ENCODE measurements at places on chromosomes 3 and 15.

DNA sequence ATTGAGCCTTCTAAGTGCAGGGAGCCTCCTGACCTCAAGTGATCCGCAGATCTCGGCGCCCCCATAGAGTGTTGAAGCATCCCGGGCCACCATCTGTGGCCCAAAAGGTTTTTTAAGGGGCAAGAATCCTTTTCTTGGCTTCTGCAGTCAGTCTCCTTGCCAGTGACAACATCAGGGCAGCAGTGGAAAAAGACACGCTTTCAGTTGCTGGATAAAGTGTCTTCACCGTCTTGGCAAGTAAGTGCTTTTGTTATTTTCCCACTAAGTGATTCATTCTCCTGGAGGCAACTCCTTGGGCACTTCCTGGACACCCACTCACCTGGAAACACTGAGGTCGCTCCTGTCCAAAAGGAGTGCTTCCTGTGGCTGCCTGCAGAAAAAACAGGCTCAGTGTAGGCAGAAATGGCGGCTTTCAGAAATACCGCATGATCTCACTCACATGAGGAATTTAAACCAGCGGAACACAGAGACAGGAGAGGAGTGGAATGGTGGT, 71.7 kb upstream of the ABHD2 start:
- no peak for DNase-seq

- DNase-seq: no peak
These were observed 755 bp downstream of the PARP15 start for GRCh38 chr3:122578069-122578740.

DNA sequence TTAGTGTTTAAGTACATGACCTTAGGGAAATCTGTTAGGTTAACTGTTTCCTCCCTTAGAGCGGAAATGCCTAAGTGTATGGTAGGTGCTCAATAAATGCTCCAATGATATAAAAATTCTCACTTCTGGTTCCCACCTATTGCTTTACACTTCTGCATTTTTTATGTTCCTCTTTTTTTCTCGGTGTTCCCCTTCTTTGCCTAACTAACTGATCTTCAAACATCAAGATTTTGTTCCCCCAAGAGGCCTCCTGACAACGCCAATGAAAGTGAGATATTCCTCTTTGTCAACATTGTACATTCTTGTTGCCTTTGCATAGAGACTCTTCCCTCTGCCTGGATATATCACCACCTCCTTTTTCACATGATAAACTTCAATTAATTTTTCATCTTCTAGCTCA, 17.4 kb downstream of the SLC35A5 start:
- no peak for DNase-seq

GRCh38 chr15:50736823-50737222, 28.7 kb downstream of the SPPL2A start:
- no peak for DNase-seq

GRCh38 chr3:120649830-120650233, 32.2 kb downstream of the HGD start:
- DNase-seq: no peak

- no peak for DNase-seq
These were observed 407.2 kb upstream of the TPRG1 start for GRCh38 chr3:188764609-188765008.

GRCh38 chr15:40285151-40285550, 2.3 kb upstream of the ANKRD63 start:
- DNase-seq: no peak

GRCh38 chr3:25166016-25166415, 262.0 kb upstream of the RARB start:
- DNase-seq: no peak

GRCh38 chr3:58177747-58178527, 32.8 kb downstream of the DNASE1L3 start:
- DNase-seq: peak; percentile 95

- peak; percentile 74 for DNase-seq
These were observed 10.3 kb upstream of the KIF7 start for GRCh38 chr15:89665449-89666181.

DNA sequence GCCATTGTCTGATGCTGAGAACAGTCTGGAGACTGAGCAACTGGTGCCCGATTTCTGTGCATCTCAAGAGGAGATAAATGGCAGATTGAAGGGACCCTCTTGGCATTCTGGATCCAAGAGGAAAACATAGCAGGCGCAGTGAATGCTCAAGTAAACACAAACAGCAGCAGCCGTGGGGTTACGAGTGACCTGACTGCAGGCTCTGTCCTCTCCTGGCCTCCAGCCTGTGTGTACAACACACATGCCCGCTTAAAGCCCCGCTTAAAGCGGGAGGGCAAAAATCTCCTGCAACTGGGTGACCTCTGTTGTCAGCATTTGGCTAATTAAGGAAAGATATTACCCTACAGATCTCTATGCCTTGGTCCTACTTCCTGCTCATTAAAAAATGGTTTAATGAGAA, 120.5 kb downstream of the GREM1 start:
- no peak for DNase-seq

GRCh38 chr3:127787071-127787490, 35.2 kb downstream of the MGLL start:
- peak; percentile 86 for DNase-seq

DNA sequence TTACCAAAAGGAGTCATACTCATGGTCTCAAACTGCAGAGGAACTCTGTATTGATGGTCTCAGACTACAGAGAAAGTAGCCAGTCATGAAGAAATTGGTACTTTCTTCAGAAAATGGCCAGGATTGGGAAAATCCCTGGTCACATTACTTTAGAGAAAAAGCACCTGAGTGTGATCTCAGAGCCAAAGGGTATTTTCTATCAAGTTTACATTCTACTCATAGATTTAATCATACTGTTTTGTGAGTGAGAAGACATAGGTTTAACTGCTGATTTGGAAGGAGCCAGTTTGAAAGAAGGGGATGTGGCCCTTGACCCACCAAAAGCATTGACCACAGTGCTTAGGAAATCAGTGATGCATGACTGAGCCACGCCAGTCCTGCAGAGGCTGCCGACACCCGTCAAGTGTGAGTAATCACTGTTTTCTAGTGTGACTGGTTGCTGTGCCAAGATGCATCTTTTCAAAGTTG, 203.6 kb downstream of the AKAP13 start:
- DNase-seq: peak; percentile 76

DNA sequence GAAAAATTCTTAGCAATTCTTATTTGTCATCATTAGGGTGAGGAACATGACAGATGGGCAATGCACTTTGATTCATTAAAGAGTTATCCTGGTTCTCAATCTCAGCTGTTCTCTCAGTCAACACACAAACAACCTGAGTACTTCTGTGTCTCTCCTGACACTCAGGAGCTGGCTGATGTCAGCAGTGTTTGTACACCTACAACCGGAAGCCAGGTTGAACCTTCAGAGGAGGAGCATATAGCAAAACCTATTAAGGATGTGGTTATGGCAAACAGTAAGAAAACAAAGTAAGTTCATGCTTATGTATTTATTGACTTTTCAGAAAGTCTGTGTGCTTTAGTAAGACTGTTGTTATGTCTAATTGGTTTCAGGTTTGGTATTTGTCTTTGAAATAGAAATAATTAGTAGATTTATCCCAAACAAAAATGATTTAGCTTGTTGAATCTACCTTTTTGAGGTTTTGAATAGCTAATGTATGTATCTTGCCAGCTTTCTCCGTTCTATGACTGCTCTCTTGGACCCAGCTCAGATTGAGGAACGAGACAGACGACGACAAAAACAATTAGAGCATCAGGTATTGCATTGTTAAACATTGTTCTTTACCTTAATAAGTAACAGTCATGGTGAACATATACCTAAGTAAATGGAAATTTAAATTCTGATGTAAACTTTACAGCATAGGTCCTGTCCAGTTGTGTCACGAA, 36.6 kb downstream of the CCDC66 start:
- no peak for DNase-seq

GRCh38 chr15:73851689-73852088, 21.7 kb upstream of the TBC1D21 start:
- DNase-seq: no peak

DNA sequence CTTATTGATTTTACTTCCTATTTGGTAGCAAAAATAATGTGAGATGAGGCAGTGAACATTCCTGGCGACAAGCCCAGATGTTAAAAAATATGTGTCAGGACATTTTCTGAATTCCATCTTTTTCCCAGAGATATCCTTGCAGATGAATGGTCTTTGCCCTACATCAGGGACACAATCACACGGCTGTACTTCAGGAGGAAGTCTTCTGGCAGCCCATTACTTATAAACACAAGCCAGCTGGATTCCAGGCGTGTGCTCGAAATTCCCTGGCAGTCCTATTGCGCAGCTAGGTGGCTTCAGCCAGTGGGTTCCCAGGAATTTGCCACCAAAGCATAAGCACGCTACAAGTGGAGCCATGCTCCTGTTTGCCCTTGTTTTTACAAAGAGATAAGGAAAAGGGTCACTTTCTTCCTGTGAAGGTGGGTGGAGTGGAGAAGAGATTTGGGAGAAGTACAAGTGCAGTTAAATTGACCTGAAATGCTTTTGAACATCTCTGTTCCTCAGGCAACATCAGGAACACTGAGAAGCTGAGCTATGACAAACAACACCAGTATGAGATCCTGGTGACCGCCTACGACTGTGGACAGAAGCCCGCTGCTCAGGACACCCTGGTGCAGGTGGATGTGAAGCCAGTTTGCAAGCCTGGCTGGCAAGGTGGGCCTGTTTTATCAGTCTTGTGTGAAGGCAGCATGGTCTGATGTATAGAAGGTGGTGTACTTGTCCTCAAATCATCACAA, 257.1 kb upstream of the TRIM42 start:
- DNase-seq: no peak

DNA sequence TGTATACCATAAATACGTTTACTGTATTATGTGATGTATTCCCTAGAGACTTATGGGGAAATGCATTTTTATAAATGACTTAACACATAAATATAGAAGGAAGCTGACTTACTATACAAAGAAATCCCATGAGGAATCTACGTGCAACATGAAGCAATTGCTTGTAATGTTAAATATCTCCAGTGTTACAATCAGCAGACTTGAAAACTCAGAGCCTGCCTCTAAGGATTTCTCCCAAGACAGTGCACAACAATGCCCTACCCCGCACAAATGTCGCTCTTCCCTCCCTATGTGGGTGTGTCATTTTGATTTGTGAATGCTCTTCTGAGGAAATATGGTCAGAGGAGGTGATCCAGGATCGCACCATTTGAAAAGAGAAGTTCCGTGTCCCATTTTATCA, 629.0 kb downstream of the NR2F2 start:
- DNase-seq: no peak

DNA sequence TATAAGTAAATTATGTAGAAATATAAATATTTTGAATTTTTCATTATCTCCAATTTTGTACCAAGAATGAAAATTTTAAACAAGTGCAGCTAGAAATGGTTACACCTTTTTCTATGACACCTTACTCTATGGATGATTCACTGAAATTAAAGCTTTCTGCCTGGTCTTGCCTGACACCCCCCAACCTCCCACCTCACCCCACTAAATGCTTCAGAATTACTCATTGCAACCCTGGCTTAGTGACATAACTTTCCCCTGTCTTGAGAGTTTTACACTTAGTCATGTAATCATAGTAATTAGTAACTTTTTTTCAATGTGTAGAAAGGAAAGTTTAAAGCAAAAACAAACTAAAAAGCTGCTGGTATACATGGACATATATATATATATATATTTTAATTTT, 42.0 kb upstream of the MEIS2 start:
- DNase-seq: no peak

GRCh38 chr15:68341760-68342725, 64.5 kb downstream of the FEM1B start:
- peak; percentile 33 for DNase-seq

GRCh38 chr15:90982135-90982534, 12.2 kb downstream of the PRC1 start:
- DNase-seq: no peak

DNA sequence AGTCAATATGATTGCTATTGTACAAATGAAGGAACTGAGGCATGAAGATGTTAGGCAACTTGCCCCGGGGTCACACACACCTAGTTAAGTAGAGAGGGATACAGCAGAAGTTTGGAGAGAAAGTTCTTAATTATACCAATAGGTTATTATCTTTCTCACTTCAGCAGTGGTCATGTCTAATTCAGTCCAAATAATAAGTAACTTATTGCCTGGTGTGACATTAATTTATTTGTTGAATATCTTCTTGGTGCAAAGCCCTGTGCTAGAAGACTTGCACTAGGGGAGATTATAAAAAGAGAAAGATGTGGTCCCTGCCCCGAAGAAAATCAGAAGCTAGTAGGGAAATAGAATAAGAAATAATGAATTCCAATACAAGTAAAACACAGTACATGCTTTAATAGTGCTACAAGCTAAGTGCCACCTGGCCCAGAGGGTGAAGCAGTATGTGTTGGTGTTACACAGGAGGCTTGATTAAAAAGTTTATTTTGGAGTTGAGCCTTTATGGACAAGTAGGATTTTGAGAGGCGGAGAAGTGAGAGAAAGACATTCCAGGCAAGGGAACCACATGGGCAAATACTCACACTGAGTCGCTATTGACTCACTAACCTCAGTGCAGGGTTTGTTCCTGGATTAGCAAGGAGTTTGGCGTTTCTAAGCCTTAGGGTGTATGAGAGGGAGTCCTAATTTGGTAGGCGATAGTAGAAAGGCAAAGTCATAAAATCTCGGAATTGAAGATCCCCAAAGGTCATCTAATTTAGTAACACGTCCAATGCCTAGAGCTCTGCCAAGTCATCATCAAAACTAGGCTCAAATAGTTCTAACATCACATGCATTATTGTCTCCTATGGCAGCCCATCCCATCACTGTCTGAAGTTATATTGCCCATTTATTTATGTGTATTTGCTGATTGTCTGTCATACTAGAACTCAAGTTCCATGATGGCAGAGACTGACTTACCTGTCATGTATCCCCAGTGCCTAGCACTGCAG, 19.2 kb upstream of the GSK3B start:
- no peak for DNase-seq

DNA sequence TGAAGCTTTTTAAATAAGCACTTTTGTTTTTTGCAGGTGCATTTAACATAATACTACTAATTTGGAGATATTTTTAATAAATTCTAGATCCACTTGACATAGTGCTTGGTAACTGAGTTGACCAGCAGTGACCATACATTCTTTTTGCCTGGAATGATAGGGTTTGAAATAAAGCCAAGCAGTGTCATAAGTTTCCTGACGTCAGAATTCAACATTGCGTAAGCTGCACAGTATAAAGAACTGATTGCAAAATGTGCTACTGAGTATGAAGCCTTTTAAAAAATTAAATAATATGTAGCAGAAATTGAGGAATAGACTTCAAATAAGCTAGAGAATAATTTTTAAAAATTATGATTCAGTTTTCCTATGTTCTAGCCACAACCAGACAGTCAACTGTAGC, 454.6 kb upstream of the ARPP21 start:
- DNase-seq: no peak

- DNase-seq: no peak
These were observed 357.5 kb upstream of the UMPS start for GRCh38 chr3:124372775-124373174.

GRCh38 chr3:21752749-21753347, 1.8 kb upstream of the ZNF385D start:
- no peak for DNase-seq

GRCh38 chr15:56208641-56209155, 35.0 kb downstream of the RFX7 start:
- no peak for DNase-seq

- DNase-seq: no peak
These were observed 74.7 kb upstream of the ZNF385D start for GRCh38 chr3:21825684-21826083.

Measured in psoas muscle (tissue), 8 donors.